Left ventricle myocardium inferior (tissue), 1 donor: ENCODE measurements at places on chromosomes 4 and X. TPM values are rescaled to one million over a fixed set of nuclear protein-coding genes. Genes with fewer than 3 reads are reported as not detected.

GAGE13 gene
- total RNA-seq: not detected

GRCh38 chr4:163196926-163197480 is 30.3 kb upstream of the NAF1 start:
- DNase-seq: no peak

FAT1 gene
- total RNA-seq: 59.1 TPM

DNA sequence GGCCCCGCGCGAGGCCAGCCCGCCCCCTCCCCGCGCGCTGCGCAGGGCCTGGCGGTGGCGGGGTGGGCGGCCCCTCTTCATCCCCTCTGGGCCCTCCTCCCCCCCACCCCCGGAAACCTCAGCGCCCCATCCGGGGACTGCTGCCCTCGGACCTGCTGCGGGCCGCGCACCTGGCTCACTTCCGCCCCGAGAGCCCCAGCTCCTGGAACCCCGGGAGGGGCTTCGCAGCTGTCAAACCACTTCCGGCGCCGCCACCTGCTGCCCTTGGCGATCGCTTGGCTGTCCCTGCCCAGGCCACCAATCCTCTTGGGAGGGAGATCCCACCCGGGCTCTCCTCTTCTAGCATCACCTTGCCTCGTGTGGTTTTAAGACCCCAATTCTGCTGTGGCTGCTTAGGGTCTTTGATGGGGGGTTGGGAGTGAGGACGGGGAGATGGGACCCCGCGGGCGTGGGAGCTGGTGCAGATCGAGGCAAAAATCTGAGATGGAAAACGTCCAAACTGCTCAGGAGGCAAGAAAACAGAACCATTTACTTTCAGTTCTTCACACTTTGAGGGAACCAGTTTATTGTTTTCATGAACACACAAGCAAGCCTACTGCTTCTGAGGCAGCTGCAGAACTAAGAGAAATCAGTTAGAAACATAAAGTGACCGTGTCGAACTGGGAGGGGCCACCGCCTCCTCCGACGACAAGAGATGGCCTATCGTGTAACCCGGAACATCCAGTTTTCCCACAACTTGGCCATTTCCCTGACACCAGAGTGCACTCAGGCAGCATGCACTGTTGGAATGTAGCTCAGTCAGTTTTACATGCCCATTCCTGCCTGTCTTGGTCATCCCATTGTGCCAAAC is 754 bp downstream of the MTMR1 start:
- DNase-seq: peak; percentile 30

F11 gene
- total RNA-seq: 0.30 TPM

DNA sequence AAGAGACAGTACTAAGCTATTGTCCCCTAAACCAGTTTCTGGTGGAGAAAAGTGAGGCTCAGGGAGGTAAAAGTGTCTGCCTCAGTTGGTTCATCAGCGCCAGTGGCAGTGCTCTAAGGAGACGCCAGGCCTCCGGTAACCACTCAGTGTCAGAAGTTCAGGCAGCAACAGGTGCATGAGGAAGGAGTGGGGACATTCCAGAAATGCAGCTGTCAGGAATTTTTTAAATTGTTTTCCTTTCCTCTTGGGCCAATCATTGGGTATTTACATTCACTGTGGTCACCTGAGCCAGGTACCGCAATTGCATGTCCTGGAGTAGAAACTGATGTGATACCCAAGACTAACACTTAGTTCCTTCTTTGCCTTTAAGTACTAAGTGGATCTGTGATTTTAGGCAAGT is 40.2 kb upstream of the HS3ST1 start:
- DNase-seq: no peak

GRCh38 chr4:7857238-7857701 is 82.4 kb downstream of the AFAP1 start:
- peak; percentile 51 for DNase-seq

- peak; percentile 16 for DNase-seq
Observed at GRCh38 chrX:15497865-15498264, 2.7 kb upstream of the BMX start.

DNA sequence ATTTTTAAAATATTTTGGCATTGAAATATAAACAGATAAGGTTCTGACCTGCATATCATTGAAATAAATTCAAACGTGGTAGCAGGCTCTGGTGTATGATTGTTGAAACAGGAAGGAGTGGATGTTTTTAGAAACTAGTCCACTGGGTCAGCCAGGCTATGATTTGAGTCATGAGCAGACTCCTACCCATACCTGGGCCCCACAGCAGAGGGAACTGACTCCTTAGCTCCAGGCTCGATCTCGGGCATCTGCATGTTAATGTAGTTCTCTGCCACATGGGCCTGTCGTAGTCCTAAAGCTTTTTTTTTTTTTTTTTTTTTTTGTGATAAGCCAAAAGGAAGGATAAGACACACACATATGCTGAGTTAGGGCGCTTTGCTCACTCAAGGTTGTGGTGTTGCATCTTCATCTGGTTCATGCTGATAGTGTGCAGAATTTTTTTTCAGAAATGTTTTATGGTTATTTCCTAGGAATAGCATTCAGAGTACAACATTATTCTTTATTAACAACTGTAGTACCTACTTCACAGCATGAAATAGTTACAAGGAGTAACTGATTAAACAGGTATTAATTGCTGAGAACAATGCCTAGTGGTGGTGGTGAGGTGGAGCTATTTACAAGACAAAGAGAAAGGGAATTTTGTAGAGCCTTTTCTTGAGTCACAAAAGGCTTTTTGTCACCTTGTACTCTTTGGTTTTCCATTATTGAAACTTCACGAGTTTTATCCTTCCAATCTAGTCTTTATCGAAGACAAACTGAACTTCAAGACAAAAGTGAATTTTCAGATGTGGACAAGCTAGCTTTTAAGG is 27.3 kb downstream of the OFD1 start:
- DNase-seq: no peak

EXOC1L gene
- total RNA-seq: not detected

CSAG3 gene
- not detected for total RNA-seq

DNA sequence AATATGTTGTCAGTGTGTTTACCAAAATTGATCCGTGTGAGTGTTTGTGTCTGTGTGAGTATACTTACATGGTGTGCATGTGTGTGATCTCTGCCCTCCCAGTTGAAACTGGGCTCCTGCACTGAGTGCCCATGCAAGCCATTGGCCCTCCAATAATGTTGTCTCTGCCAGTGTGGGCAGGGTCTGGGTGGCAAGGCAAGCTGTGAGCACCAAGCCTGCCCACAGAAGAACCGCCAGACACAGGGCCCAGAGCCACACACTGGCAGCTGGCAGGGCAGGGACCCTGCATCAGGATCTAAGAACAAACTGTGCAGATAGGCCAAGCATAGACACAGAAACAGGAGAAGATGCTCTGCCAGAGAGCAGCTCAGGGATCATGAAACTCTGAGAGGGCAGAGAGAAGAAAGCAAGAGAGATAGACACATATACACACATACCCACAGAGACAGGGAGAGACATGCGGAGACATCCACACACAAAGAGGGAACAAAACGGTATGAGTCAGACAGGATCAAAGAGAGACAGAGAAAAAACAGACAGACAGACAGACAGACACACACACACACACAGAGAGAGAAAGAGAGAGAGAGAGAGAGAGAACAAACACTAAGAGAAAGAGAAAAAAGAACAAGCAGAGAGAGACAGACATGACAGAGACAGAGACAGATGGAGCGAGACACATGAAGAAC is 555.0 kb downstream of the MID1IP1 start:
- no peak for DNase-seq

DNA sequence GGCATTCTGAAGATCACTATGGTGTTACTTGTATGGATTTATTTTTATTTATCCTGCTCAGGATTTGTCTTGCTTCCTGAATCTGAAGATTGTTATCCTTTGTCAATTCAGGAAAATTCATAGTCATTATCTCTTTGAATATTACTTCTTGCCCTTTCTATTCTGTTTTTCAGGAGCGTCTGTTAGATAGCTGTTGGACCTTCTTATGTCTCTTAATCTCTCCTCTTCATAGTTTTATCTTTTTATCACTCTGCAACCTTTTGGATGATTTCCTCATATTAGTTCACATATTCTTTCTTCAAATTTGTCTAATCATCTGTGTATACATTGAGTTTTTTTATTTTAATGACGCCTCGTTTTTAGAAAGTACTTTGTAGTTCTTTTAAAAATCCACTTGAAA is 19.6 kb downstream of the WDR19 start:
- DNase-seq: no peak

DNA sequence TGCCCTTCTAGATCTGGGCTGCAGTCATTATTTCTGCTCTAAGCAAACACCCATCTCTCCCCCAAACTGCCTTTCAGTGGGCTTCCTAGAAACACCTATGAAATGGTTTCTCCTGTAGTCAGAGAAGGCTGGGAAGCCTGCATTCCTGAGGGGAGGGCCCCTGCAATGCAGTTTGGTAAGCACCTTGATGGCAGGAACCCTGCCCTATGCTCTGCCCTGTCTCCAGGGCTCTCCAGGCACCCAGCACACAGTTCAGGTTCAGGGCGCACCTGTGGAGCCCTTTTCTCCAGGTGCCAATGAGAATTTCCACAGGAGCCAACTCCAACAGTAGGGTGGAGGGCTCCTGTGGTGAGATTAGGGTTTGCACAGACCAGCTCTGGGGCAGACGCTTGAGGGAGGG is 69.1 kb upstream of the FBXW7 start:
- no peak for DNase-seq

DNA sequence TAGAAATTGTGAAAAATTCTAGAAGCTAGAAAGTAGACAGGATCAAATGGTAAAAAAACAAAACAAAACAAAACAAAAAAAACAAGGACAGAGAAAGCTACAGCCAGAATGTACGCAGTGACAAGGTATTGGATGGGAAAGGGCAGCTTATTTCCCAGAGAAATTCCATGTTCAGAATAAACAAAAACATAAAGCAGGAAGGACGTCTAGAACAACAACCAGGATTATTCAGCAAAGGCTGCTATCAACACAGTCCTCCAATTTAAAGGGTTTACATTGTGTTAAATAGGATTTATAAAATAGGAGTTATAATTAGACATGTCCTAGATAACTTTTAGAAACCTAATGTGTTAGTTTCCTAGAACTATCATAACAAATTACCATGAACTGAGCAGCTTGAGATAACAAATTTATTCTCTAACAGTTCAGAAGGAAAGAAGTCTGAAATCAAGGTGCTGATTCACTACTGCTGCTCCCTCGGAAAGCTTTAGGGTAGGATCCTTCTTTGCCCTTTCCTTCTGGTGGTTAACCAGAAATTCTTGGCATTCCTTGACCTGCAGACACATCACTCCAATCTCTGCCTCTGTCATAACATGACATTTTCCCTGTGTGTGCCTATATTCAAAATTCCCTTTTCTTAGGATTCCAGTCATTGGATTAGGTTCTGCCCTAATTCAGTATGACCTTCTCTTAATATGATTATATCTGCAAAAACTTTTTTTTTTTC is 175.6 kb downstream of the SNCA start:
- no peak for DNase-seq

DNA sequence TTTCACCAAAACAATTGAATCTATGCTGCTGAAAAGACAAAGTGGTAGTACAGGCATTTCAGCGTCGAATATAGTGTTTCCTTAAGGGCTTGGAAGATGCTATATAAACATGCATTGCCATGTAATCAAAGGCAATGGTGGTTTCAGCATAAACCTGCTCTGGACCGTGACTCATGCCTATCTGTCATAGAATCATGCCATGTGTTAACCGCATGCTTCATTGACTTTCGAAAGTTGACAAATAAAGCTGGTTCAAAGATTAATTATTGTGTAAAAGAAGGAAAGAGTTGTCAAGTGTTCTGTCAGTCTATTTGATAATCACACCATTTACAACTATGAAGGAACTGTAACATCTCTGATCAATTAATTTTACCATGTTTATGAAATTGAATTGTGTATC is 83.2 kb downstream of the FUNDC1 start:
- DNase-seq: no peak

- no peak for DNase-seq
Observed at GRCh38 chrX:3450881-3451570, 104.6 kb upstream of the MXRA5 start.

VCX3B gene
- total RNA-seq: not detected

LDOC1 gene
- total RNA-seq: 2.9 TPM

GYG2 gene
- total RNA-seq: 0.66 TPM

GRCh38 chr4:176185051-176185450 is 10.3 kb downstream of the SPATA4 start:
- DNase-seq: no peak

DNA sequence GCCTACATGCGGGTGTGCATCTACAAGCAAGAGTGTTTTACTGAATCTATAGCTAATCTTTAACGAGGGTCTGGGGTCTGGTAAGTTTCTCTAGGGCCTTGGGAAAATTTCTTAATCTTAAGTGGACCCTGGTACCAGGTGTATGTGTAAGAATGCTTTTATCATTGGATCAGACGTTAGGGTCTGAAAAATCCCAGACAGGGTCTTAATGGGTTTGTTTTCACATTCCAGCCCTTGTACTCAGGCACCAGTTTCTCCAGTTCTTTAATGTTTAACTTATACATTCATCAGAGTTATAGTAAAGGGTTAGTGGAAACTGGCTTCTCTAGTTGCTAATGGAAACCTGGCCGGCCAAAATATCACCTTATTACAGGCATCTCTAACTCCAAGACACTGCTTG is 11.6 kb downstream of the MAGEB16 start:
- no peak for DNase-seq

GRCh38 chr4:40379248-40379647 is 44.1 kb downstream of the CHRNA9 start:
- no peak for DNase-seq

RPA4 gene
- not detected for total RNA-seq

DNA sequence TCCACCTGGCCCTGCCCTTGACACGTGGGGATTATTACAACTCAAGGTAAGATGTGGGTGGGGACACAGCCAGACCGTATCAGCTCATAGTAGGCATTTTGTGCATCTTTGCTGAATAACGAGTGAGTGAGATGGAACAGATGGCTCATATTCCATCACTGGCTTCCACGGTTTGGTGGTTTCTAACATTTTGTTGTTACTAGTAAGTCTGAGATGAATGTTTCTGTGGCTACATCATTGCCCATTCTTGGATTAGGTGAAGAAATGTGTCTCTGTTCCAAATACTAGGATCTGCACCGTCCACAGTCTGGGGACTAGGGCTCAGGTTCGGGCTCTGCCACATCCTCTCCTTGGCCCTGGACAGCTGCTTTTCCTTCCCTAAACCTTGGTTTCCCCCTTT is 3.6 kb downstream of the ABLIM2 start:
- no peak for DNase-seq

- DNase-seq: no peak
Observed at GRCh38 chr4:42280327-42281095, 116.8 kb upstream of the SHISA3 start.

DNA sequence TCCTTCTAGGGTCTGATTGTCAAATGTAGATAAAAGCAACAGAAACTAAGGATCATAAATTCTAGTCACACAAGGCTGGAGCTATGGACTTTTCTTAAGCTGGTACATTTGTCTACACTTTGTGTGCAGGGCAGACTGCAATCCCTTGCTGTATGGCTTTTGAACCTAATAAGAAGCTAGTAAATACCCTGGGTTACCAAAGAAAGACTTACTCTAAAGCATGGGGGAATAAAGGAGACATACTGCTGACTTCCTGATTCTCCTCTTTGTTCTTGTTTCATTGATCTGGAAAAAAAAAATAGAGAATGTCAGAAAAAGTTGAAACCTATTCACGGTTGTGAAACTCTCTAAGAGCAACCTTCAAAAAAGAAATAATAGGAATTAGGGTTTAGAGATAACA is 216.6 kb upstream of the TLL1 start:
- no peak for DNase-seq

GRCh38 chr4:164012396-164013027 is 518.0 kb downstream of the TMA16 start:
- DNase-seq: no peak

F8A3 gene
- total RNA-seq: 0.19 TPM
